Effector memory CD4-positive, alpha-beta T cell (primary cell): ENCODE measurements at places on chromosomes 3 and 15.

- DNase-seq = no peak
These were observed 163.8 kb downstream of the LSAMP start for GRCh38 chr3:116281313-116282143.

DNA sequence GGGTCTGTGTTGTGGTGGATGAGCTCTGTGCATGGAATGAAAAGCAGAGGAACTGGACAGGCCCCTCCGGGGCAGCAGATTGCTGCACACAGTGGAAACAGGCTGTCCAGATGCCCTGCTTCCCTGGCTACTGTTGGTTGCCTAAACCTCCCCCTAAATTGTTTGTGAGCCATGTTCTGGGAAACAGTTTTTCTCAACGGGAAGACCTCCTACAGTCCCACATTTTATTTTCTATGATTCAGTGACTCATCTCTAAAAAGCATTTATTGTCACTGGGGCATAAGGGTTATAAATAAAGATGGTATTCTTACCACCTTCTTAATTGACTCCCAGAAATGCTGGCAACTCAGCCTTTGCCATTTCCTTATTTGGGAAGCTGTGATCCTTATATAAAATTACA, 20.3 kb upstream of the PTPN9 start:
- DNase-seq = no peak

DNA sequence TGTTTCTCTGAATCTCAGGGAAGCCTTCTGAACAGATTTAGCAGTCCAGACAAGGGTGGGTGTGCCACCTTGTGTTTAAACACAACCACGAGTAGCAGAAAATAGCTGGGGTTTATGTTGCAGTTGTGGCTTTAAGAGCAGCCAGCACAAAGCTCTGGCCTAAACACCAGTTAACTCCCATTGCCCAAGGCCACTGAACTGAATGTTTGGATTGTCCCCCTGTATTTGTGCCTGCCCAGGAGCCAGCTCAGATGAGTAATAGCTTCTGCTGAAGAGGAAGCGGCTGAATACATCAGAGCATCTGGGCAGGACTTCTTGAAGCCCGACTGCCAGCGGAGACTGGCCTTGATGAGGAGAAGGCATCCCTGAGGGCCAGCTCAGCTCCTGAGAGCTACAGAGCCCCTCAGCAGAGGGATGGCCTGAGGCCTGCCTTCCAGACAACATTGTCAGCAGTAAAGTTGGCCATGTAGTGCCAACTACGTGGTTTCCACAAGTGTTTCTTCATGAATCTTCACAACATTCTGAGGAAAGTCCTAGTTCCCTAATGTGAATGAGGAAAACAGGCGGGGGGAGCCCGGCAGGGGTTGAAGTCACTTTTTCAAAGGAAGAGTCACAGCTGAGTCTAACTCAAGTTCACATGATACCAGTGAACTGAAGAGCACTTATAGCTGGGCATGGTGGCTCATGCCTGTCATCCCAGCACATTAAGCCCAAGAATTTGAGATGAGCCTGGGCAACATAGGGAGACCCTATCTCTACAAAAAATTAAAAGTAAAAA, 65.8 kb upstream of the ZBTB38 start:
- no peak for DNase-seq

- DNase-seq = no peak
These were observed 28.8 kb downstream of the LYSMD4 start for GRCh38 chr15:99704444-99704838.

DNA sequence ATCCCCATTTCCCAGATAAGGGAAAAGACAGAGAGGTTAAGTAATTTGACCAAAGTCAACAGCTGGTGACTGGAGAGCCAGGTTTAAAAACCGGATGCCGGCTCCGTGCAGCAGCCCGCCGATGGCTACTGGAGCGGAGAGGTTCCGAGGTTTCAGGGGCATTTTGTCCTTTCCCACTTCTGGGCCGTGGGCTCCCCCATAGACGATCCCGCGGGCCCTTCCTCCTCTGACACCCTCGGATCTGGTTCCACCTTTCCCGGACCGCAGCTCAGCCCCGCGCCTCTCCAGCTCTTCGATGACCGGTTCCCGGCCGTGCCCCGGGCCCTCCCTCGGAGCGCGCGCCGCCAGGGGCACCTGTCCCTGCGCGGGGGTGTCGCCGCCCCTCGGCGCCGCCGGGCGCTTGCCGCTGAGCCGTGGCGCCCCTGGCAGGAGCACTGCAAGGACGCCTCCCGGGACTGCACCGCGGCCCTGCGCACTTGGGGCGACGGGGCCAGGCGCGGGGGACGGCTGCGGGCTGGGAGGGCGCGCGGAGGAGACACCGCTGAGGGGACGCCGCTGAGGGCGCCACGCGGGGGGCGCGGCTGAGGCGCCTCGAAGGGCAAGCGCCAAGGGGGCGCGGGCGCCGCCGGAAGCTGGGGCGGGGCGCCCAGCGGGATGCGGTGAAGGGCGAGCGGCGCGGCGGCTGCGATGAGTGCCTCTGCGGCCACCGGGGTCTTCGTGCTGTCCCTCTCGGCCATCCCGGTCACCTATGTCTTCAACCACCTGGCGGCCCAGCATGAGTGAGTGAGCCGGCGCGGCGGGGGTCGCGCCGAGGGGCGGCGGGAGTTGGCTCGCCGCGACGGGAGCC, at the start of gene TM6SF1:
TSS of gene TM6SF1 (plus strand) at position 652 of the 847 bp plus-strand sequence. CDS start at position 688, 36 bp downstream.
- no peak for DNase-seq

GRCh38 chr15:85897207-85897894, 102.6 kb upstream of the KLHL25 start:
- no peak for DNase-seq

DNA sequence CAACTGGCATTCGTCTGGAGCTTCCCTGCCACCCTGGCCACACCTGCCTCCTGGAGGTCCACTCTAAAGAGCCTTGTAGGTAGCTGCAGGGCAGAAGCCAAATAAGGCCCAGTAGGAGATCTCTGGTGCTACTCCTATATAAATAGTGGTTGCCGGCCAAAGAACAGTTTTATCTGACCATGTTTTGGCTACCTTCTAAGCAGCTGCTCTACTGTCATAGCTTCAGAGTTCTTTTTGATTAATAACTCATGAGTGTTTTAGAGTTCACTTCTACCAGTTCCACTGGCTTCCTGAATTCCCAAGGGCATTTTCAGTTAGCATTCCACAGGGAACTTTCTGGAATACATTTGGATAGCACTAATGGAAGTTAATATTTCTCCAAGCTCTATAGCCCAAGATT, 154.6 kb downstream of the B3GALNT1 start:
- no peak for DNase-seq

DNA sequence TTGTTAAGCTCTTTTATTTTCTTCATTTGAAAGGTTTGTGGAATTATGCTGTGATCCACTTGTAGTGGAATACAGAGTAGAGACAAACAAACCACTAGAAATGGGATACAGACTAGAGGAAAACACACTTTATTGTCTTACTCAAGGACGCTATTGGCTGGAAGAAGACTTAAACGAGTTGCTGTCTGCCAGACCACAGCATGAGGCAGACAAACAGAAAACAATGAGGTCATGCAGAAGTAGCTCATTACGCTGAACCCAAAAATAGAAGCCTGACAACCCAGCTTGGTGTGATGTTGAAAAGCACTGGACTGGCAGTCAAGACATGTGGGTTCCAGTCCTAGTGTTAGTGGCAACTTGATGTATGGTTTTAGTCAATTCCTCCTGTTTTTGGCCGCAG, 62.4 kb upstream of the P3H2 start:
- DNase-seq = no peak

DNA sequence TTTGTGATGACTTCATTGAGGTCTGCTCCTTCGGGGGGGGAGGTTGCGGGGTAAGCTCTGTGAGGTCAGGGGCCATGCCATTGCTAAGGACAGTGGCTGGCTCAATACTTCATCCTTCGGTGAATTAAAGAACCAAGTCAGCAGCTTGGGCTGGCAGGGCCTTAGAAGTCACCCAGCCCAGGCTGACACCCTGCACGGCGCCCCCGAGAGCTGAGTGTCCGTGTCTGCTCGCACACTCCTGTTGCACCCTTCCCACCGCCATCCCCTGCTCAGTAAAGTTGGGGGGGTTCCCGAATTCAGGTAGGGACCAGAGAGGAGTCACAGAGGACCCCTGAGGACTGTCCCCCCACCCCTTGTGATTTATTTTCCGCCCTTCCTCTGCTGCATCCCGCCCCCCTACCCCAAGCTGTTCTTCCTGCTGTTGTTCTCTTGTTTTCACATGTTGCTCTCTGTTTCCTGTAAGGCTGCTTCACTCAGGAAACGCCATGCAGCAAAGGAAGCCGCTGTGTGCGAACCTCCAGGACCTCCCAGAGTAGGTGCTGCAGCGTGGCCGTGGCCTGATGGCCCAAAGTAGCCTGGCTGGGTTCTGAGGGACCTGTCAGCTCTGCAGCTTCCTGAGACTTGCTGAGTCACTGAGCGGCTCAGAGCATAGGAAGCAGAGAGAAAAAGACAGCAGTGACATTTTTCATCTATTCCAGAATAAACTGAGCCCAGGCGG, 14.4 kb downstream of the EFCC1 start:
- peak; percentile 24 for DNase-seq

DNA sequence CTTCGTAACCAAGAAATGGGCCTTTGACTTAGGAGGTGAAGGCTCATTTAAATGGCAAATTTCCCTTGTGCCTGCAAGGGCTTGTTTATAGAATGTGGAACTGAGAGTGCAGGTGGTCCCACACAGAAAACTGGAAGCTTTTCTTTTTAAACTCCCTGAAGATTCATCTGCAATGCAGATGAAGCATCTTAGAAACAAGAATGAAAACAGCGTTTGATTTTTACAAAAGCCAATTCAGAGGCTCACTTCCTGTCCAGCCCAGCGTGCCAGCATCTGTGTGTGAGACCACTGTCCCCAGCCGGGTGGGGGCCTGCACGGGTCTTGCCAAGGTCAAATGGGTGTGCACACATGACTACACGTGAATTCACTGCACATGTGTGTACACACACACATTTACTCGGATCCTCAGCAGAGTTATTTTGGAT, 94.7 kb downstream of the LINGO1 start:
- no peak for DNase-seq

- no peak for DNase-seq
These were observed 788.7 kb upstream of the DPPA4 start for GRCh38 chr3:110126065-110126464.
